Camera-type eye (tissue), 1 donor: ENCODE measurements at places on chromosomes 11 and 22. TPM values are rescaled to one million over a fixed set of nuclear protein-coding genes. Genes with fewer than 3 reads are reported as not detected.

APOBEC3C gene
- 4.5 TPM for total RNA-seq

CST6 gene
- total RNA-seq = not detected

OR51I1 gene
- not detected for total RNA-seq

SLC35F2 gene
- total RNA-seq = 8.1 TPM

CSRP3 gene
- 22.8 TPM for total RNA-seq

ARHGAP20 gene
- 13.7 TPM for total RNA-seq

SMC1B gene
- 0.11 TPM for total RNA-seq

HEPHL1 gene
- total RNA-seq = not detected

DEUP1 gene
- 1.3 TPM for total RNA-seq

TRIM48 gene
- total RNA-seq = not detected

ACRV1 gene
- total RNA-seq = not detected

NPAS4 gene
- 0.82 TPM for total RNA-seq

GAL3ST3 gene
- total RNA-seq = 8.4 TPM

OR10A2 gene
- 0.22 TPM for total RNA-seq

INTS4 gene
- total RNA-seq = 68.1 TPM

MMP27 gene
- 1.2 TPM for total RNA-seq

TRIM6 gene
- total RNA-seq = 5.8 TPM

OR2AG1 gene
- not detected for total RNA-seq

SH3BP1 gene
- 7.3 TPM for total RNA-seq

PHF21B gene
- total RNA-seq = 13.1 TPM

MMP1 gene
- not detected for total RNA-seq

FERMT3 gene
- 8.3 TPM for total RNA-seq

OR52H1 gene
- total RNA-seq = 0.66 TPM

HTR3A gene
- 0.16 TPM for total RNA-seq

ZNRD2 gene
- total RNA-seq = 28.4 TPM

SYNGR1 gene
- total RNA-seq = 82.6 TPM

AHNAK gene
- total RNA-seq = 410 TPM

FOLR3 gene
- total RNA-seq = not detected

MRE11 gene
- total RNA-seq = 51.9 TPM

ANO1 gene
- 10.4 TPM for total RNA-seq

C11orf91 gene
- not detected for total RNA-seq

C1QTNF5 gene
- 47.1 TPM for total RNA-seq

GP1BB gene
- 6.6 TPM for total RNA-seq

PLA2G3 gene
- total RNA-seq = not detected

APOBEC3B gene
- 1.8 TPM for total RNA-seq
